Kidney (tissue), 22 donors: ENCODE measurements at places on chromosomes 1 and 21. TPM values are rescaled to one million over a fixed set of nuclear protein-coding genes. Genes with fewer than 3 reads are reported as not detected.
A peak's percentile ranks its signal among the peaks of the same experiment; 100 is the strongest.

GRCh38 chr1:196654271-196654670 is 2.4 kb downstream of the CFH start:
- no peak overlapping the region for H3K27ac ChIP-seq
- H3K4me1 ChIP-seq: no peaks in the 10 kb centered on the region
- H3K36me3 ChIP-seq: no peaks in the 10 kb centered on the region

GRCh38 chr1:29543586-29543985 is 307.3 kb downstream of the PTPRU start:
- DNase-seq: peak; percentile 13
- H3K27me3 ChIP-seq: no peaks in the 10 kb centered on the region
- H3K4me3 ChIP-seq: no peak overlapping the region
- H3K36me3 ChIP-seq: no peaks in the 10 kb centered on the region
- no peak overlapping the region for H3K27ac ChIP-seq

DNA sequence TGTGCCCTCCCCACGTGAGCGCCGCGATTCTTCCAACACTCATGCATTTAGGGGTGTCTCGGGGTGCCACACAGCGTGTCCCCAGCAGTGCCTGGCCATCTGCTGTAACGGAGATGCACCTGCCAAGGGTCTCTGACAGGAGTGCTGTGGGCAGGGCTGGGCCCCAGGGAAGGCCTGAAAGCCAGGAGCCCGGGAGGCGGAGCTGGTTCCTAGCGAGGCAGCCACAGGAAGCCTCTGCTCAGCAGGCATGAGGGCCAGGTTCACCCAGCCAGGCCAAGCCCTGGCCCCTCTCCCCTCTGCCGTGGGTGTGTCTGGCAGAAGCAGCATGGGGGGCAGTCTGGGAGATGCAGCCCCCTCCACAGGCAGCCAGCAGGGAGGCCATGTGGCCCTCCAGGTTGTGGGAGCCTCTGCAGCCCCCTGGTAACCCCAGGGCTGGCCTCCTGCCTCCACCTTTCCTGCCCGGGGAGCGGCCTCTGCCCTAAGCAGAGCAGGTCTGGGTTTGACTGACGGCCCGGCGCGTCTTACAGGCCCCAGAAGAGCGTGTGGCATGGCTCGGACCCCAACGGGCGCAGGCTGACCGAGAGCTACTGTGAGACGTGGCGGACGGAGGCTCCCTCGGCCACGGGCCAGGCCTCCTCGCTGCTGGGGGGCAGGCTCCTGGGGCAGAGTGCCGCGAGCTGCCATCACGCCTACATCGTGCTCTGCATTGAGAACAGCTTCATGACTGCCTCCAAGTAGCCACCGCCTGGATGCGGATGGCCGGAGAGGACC is 30.4 kb downstream of the SLC19A1 start:
- H3K27ac ChIP-seq: no peak overlapping the region
- no peak for DNase-seq
- H3K36me3 ChIP-seq: peaks cover 5% of the 10 kb centered on the region
- H3K4me1 ChIP-seq: no peaks in the 10 kb centered on the region
- H3K27me3 ChIP-seq: no peaks in the 10 kb centered on the region
- no peak overlapping the region for H3K4me3 ChIP-seq

GRCh38 chr1:165616054-165616612 is 14.9 kb upstream of the MGST3 start:
- H3K27ac ChIP-seq: no peak overlapping the region
- DNase-seq: no peak
- H3K27me3 ChIP-seq: no peaks in the 10 kb centered on the region
- H3K4me3 ChIP-seq: no peak overlapping the region

DNA sequence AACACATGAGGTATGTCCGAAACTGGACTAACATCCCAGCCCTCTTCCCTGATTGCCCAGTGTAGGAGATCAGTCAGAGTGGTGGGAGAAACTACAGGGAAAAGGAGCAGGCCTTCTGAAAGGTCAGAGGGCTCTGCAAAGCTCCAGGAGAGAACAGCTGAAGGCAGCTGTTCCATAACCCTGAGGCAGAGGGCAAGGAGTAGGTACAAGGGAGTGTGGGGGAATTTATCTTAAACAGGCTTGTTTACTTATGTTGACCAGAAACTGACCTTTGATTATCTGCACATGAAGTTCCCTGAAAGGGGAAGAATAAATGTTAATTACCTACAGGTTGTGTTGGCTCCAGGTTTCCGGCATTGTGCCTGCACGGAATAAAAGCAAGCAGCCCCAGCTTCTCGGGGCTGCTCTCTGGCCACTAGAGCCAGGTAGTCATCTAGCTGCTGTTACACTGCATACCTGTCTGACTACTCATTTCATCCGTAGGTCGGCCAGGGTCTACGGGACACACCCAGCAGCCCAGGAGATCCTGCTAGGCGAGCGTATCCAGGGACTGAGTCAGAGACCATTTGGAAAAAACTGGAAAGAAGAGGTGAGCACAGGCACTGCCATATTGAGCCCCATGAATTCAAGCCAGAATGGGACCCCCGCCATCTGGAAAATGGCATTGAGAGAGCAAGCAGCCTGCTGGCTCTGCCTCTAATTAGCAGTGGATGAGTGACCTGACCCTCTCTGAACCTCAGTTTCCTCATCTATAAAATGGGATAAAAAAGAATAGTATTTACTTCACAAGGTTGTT is 14.9 kb upstream of the PAQR7 start:
- no peak overlapping the region for H3K4me3 ChIP-seq
- DNase-seq: peak; percentile 38
- H3K27me3 ChIP-seq: no peaks in the 10 kb centered on the region
- H3K36me3 ChIP-seq: no peaks in the 10 kb centered on the region
- H3K4me1 ChIP-seq: no peaks in the 10 kb centered on the region
- peak overlapping the region; percentile 70 for H3K27ac ChIP-seq

GRCh38 chr1:234971586-234972297 is 156.9 kb downstream of the TOMM20 start:
- H3K27ac ChIP-seq: peak overlapping the region; percentile 86
- no peak for DNase-seq
- H3K4me1 ChIP-seq: peaks cover 17% of the 10 kb centered on the region
- H3K27me3 ChIP-seq: no peaks in the 10 kb centered on the region
- H3K36me3 ChIP-seq: no peaks in the 10 kb centered on the region
- H3K4me3 ChIP-seq: no peak overlapping the region

GRCh38 chr1:248697907-248698306 is 4.7 kb downstream of the OR14I1 start:
- no peaks in the 10 kb centered on the region for H3K4me1 ChIP-seq
- no peak for DNase-seq
- no peak overlapping the region for H3K4me3 ChIP-seq

- DNase-seq: no peak
- no peaks in the 10 kb centered on the region for H3K27me3 ChIP-seq
- H3K36me3 ChIP-seq: no peaks in the 10 kb centered on the region
- no peak overlapping the region for H3K4me3 ChIP-seq
- no peaks in the 10 kb centered on the region for H3K4me1 ChIP-seq
- no peak overlapping the region for H3K27ac ChIP-seq
Observed at GRCh38 chr1:47396671-47397196, 19.4 kb upstream of the FOXE3 start.

- H3K4me1 ChIP-seq: no peaks in the 10 kb centered on the region
- H3K4me3 ChIP-seq: no peak overlapping the region
- no peaks in the 10 kb centered on the region for H3K36me3 ChIP-seq
- DNase-seq: no peak
- no peak overlapping the region for H3K27ac ChIP-seq
- no peaks in the 10 kb centered on the region for H3K27me3 ChIP-seq
Observed at GRCh38 chr21:37531431-37531932, 164.9 kb downstream of the DYRK1A start.

- no peaks in the 10 kb centered on the region for H3K36me3 ChIP-seq
- no peak overlapping the region for H3K27ac ChIP-seq
- H3K27me3 ChIP-seq: no peaks in the 10 kb centered on the region
- H3K4me1 ChIP-seq: no peaks in the 10 kb centered on the region
Observed at GRCh38 chr1:44076066-44076465, 42.6 kb upstream of the KLF17 start.

DNA sequence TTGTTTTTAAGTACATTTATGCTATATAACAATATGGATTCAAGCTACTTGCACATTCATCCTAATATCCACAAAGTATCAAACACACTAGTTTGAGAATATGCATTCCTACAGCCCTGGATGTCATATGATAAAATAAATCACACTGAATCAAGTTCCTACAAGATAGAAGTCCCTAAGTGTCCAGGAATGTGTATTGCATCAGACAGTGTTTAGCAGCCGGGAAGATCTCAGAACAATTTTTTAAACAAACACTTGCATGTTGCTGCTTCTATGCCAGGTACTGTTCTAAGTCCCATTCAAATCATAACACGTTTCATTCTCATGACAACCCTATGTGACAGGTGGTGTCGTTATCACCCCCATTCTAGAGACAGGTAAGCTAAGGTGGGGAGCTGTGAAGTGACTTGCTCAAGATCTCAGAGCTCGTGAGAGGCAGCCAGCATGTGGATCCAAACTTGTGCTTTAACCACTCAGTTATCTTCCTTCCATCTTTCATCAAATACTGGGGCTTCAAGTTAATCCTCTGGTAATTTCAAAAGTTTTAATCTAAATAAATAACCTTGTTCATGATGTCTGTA is 68.3 kb upstream of the KIF26B start:
- no peak overlapping the region for H3K27ac ChIP-seq
- H3K4me3 ChIP-seq: no peak overlapping the region
- no peaks in the 10 kb centered on the region for H3K4me1 ChIP-seq
- no peak for DNase-seq
- H3K27me3 ChIP-seq: no peaks in the 10 kb centered on the region

DNA sequence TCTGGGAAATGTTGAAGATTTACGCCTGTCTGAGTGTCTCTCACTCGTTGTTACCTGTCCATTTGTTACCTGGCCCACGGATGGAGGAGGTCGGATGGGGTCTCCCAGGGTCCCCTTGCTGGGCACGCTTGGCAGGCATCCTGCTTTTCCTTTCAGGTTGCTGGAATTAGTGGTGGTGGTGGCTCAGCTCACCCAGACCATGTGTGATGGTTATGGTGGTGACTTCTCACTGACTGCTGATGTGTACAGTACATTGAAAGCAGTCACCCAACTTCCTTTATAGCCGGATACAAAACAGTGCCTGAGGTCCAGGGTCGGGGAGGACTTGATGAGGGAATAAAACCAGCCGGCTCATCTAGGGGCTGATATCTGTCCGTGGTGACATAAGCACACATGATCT is 19.5 kb downstream of the MAPKAPK2 start:
- no peak overlapping the region for H3K27ac ChIP-seq
- H3K4me1 ChIP-seq: peaks cover 61% of the 10 kb centered on the region
- no peak overlapping the region for H3K4me3 ChIP-seq

- peak overlapping the region; percentile 72 for H3K27ac ChIP-seq
- peaks cover 4% of the 10 kb centered on the region for H3K4me1 ChIP-seq
- peaks cover 2% of the 10 kb centered on the region for H3K36me3 ChIP-seq
- peak overlapping the region; percentile 99 for H3K4me3 ChIP-seq
Observed at GRCh38 chr1:221740993-221741702, 741 bp downstream of the DUSP10 start.

- DNase-seq: no peak
- no peak overlapping the region for H3K27ac ChIP-seq
- H3K27me3 ChIP-seq: no peaks in the 10 kb centered on the region
Observed at GRCh38 chr1:31207046-31207445, 32.6 kb downstream of the NKAIN1 start.

GRCh38 chr1:44740179-44740617 is 561 bp downstream of the KIF2C start:
- H3K36me3 ChIP-seq: no peaks in the 10 kb centered on the region
- H3K27ac ChIP-seq: no peak overlapping the region
- peaks cover 6% of the 10 kb centered on the region for H3K4me1 ChIP-seq
- H3K27me3 ChIP-seq: no peaks in the 10 kb centered on the region
- DNase-seq: no peak

DNA sequence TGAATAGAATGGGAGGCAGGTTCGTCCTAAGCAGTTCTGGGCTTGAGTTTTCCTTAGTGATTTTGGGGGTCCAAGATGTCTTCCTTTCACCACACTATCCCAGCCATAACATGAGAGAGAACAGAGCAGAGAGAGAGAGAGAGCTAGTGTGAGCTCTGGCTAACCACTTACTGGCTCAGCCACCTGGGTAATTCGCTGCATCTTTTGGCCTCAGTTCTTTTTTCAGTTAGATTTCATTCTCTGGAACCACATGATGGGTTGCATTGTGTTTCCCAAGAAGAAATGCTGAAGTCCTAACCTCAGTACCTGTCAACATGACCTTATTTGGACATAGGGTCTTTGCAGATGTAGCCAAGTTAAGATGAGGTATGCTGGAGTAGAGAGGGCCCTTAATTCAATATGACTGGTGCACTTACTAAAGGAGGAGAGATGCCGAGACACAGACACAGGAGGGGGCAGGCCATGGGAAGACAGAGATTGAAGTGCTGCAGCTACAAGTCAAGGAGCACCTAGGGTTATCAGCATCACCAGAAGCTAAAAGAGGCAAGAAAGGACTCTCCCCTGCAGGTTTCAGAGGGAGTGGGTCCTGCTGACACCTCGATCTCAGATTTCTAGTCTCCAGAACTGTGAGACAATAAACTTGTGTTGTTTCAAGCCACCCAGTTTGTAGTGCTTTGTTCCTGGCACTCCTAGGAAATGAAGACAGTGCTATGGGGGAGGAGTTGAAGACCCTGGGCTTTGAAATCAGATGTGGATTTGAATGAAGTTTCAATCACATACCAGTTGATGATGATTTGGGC is 26.2 kb upstream of the TARBP1 start:
- H3K36me3 ChIP-seq: no peaks in the 10 kb centered on the region
- H3K4me1 ChIP-seq: peaks cover 3% of the 10 kb centered on the region
- no peak for DNase-seq
- no peak overlapping the region for H3K4me3 ChIP-seq
- H3K27me3 ChIP-seq: no peaks in the 10 kb centered on the region

GRCh38 chr1:214954617-214954949 is 128.0 kb upstream of the KCNK2 start:
- H3K27me3 ChIP-seq: no peaks in the 10 kb centered on the region
- no peak overlapping the region for H3K4me3 ChIP-seq
- H3K27ac ChIP-seq: no peak overlapping the region
- no peak for DNase-seq
- no peaks in the 10 kb centered on the region for H3K36me3 ChIP-seq
- no peaks in the 10 kb centered on the region for H3K4me1 ChIP-seq

HLX gene
- total RNA-seq: 8.2 TPM

GBP5 gene
- 7.3 TPM for total RNA-seq

LRRC71 gene
- total RNA-seq: 0.50 TPM

SH3GLB1 gene
- 79.7 TPM for total RNA-seq

KCNE2 gene
- total RNA-seq: not detected

FNDC10 gene
- 2.6 TPM for total RNA-seq

CLCA1 gene
- not detected for total RNA-seq
